ENCODE measurements at places on chromosomes 5 and 9. TPM values are rescaled to one million over a fixed set of nuclear protein-coding genes. Genes with fewer than 3 reads are reported as not detected.

DNA sequence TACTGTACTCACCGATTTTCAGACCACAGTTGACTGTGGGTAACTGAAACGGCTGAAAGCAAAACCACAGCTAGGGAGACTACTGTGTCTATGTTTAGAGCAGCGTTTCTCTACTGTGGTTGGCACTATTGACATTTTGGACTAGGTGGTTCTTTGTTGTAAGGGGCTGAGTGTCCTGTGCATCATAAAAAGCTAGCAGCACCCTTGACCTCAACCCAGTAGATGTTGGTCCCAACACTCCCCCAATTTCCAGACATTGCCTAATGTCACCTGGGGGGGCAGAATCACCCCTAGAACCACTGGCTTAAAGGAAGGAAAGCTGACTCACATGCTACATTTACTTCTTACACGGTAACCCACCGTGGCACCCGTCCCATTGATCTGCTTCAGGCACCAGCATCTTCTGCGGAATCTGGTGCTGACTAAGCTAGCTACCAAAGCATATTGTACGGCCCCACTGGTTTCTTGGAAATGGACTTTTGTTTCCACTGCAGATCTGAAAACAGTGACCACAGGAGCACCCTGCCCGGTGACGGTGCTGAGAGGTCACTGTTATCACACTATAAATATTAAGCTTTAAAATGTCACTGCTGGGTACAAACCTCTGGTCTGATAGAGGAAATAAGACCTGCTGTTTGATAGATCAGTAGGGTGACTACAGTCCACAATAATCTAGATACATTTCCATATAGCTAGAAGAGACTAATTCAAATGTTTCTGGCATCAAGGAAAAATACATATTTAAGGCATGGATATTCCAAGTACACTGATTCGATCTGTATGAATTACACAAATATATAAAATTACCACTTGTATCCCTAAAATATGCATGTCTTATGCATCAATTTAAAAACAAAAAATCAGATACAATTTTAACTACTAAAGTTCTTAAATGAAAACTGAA, 151.4 kb downstream of the HSD17B3 start:
- H3K27ac ChIP-seq = no peak overlapping the region
- no peaks in the 10 kb centered on the region for H3K36me3 ChIP-seq
- H3K27me3 ChIP-seq = peaks cover 5% of the 10 kb centered on the region
- no peak for DNase-seq
- H3K4me3 ChIP-seq = peak overlapping the region; percentile 43

DNA sequence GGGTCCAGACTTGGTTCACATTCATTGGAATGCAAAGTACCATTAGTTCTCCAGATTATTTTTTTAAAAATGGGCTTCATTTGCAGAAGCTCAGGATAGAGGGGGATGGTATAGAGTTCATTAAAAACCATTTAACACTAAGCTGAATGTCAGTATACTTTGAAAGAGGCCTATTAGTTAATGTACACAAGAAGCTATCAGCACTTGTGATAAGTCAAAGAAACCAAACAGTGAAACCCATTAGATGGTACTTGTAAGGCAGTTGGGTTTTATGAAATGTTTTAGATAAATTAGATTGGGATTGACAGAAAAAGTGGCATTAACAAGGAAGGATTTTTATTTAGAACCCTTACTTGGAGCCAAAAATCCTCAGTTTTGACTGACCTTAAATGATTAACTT, 229.2 kb upstream of the MPDZ start:
- no peaks in the 10 kb centered on the region for H3K36me3 ChIP-seq
- no peak overlapping the region for H3K27ac ChIP-seq
- H3K4me1 ChIP-seq = no peaks in the 10 kb centered on the region
- H3K4me3 ChIP-seq = no peak overlapping the region

DNA sequence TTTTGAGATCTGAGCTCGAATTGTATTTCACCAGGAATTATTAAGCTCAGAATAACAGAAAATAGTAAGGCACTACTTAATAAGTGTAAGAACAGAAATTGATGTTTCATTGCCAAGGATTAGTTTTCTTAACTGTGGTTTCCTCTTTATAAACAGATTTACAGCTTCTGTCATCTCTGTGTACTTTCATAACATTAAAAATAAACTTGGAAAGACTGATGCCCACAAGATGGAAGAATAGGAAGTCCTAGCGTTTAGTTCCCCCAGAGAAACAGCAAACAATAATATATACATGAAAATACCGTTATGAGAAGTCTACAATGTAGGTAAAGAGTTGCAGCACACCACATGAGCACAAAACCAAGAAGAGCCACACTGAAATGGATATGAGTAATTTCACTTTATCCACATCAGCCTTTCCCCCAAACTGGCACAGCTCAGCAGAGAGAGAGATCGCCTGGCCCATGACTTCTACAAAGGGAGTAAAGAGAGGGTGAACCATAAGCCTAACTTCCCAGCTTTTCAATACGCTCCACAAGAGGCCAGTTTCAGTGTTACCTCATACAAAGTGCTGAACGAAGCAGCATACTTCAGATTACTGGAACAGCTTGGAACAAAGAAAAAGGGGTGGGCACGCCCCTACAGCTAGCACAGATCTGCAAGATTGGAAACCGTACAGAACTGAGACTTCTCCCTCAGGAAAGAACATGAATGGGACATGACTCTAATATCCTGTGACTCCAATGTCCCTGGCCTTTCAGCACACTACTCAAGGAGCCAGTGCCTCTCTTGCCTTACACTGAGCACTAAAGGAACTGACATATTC, 75.4 kb downstream of the EMB start:
- no peaks in the 10 kb centered on the region for H3K27me3 ChIP-seq
- H3K4me1 ChIP-seq = peaks cover 6% of the 10 kb centered on the region
- no peak overlapping the region for H3K27ac ChIP-seq
- H3K36me3 ChIP-seq = no peaks in the 10 kb centered on the region
- no peak for DNase-seq

DNA sequence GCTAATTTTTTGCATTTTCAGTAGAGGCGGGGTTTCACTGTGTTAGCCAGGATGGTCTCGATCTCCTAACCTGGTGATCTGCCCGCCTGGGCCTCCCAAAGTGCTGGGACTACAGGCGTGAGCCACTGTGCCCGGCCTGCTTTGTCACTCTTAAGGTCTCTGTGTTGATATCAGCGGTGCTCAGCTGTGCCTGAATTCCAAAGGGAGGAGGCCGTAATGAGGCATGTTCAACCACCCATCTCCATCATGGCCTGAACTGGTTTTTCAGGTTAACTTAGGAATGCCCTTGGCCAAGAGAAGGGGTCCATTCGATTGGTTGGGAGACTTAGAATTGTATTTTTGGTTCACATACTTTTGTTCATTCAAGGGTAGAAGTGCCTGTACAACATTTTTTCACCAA, 22.0 kb downstream of the HSD17B3 start:
- no peaks in the 10 kb centered on the region for H3K4me1 ChIP-seq
- H3K27me3 ChIP-seq = no peaks in the 10 kb centered on the region
- no peak for DNase-seq
- no peaks in the 10 kb centered on the region for H3K36me3 ChIP-seq
- no peak overlapping the region for H3K27ac ChIP-seq
- H3K4me3 ChIP-seq = no peak overlapping the region

DNA sequence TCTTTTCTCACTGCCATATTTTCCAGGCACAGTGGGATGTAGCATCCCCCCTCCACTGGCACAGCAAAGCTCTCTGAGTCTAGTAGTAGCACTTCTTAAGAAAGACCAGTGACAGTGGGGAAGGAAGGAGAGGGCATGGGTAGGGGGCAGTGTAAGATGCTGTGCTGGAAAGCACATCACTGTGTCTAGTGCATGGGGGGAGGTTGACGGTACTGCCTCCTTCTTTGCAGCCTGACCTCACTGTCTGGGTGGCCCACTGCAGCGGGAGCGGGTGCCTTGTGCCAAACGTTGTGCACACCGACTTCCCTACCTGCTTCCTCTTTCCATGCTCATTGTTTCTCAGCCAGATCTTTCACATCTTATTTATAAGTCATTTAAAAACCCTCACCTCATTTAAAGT, 91.8 kb downstream of the PDE8B start:
- no peaks in the 10 kb centered on the region for H3K4me1 ChIP-seq
- H3K27me3 ChIP-seq = no peaks in the 10 kb centered on the region
- no peak for DNase-seq
- H3K27ac ChIP-seq = no peak overlapping the region

GRCh38 chr9:93951655-93952118, 3.5 kb downstream of the BARX1 start:
- no peaks in the 10 kb centered on the region for H3K36me3 ChIP-seq
- DNase-seq = no peak
- H3K4me1 ChIP-seq = peaks cover 36% of the 10 kb centered on the region
- no peak overlapping the region for H3K27ac ChIP-seq
- H3K27me3 ChIP-seq = peaks cover 30% of the 10 kb centered on the region
- no peak overlapping the region for H3K4me3 ChIP-seq

GRCh38 chr9:113181165-113181564, 30.4 kb downstream of the SLC31A2 start:
- H3K36me3 ChIP-seq = peaks cover 96% of the 10 kb centered on the region
- no peak for DNase-seq
- no peak overlapping the region for H3K27ac ChIP-seq
- no peak overlapping the region for H3K4me3 ChIP-seq
- H3K27me3 ChIP-seq = no peaks in the 10 kb centered on the region
- no peaks in the 10 kb centered on the region for H3K4me1 ChIP-seq

- H3K36me3 ChIP-seq = no peaks in the 10 kb centered on the region
- H3K4me3 ChIP-seq = no peak overlapping the region
- no peaks in the 10 kb centered on the region for H3K4me1 ChIP-seq
- H3K27ac ChIP-seq = no peak overlapping the region
- no peaks in the 10 kb centered on the region for H3K27me3 ChIP-seq
- DNase-seq = no peak
These were observed 91.5 kb downstream of the ANKRD33B start for GRCh38 chr5:10655161-10655971.

DNA sequence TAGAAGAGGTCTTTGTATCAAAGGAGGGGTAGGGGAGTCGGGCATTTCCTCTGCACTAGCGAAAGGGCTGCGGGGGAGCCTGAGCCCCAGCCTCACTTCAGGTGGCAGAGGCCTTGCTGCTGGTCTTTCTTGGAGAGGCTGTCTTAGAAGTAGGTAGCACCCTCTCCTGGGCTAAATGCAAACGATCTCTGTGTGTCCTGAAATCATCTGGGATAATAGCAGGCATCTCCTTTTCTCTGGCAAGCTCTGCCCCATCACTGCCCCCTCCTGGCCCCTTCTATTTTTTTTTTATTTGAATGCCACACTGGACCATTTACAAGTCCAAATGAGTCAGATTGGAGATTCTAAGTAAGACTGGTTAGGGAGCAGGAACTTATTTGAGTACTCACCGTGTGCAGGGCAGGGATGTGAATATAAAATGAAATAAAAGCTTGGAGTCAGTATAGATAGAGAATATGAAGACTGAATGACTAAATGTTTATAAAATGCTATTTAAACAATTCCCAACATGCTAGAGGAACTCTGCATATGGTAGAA, 137.1 kb downstream of the FGF1 start:
- H3K27ac ChIP-seq = no peak overlapping the region
- peaks cover 23% of the 10 kb centered on the region for H3K27me3 ChIP-seq
- H3K4me1 ChIP-seq = peaks cover 5% of the 10 kb centered on the region
- no peaks in the 10 kb centered on the region for H3K36me3 ChIP-seq
- DNase-seq = peak; percentile 9
- H3K4me3 ChIP-seq = no peak overlapping the region

DNA sequence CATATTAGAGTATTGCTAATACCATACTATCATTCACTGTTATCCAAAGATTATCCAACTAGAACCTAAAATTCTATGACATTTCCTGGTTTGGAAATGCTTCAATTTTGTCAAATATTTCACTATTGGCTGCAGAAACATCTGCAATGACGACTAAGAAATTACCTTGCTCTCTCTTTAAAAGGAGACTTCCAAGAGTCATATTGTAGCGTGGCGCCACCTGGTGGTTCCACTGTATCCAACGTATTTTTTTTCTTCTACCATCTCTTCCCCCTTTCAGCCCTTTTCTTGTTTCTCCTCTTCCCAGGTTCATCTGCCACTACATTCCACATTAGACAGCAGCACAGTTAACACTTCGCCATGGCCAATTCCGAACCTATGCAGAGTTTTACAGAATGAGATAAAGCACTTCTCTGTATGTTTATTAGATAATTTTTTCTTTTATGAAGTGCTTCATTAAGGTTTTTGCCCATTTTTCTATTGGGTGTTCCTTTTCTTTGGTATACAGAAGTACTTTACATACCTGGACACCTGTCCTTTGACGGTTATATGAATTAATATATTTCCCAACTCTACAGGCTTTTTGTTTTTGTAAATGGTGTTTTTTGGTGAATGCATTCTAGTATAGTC, 153.5 kb downstream of the CDC42SE2 start:
- peak overlapping the region; percentile 42 for H3K27ac ChIP-seq
- peaks cover 11% of the 10 kb centered on the region for H3K36me3 ChIP-seq
- peak overlapping the region; percentile 37 for H3K4me3 ChIP-seq
- H3K4me1 ChIP-seq = peaks cover 16% of the 10 kb centered on the region
- DNase-seq = peak; percentile 78

GRCh38 chr9:137457406-137458193, 1.5 kb downstream of the NSMF start:
- no peaks in the 10 kb centered on the region for H3K36me3 ChIP-seq
- DNase-seq = no peak

- DNase-seq = no peak
- no peak overlapping the region for H3K27ac ChIP-seq
- no peaks in the 10 kb centered on the region for H3K27me3 ChIP-seq
- no peaks in the 10 kb centered on the region for H3K4me1 ChIP-seq
- no peak overlapping the region for H3K4me3 ChIP-seq
- no peaks in the 10 kb centered on the region for H3K36me3 ChIP-seq
These were observed 77.0 kb downstream of the CSNK1A1 start for GRCh38 chr5:149474198-149474597.

DNA sequence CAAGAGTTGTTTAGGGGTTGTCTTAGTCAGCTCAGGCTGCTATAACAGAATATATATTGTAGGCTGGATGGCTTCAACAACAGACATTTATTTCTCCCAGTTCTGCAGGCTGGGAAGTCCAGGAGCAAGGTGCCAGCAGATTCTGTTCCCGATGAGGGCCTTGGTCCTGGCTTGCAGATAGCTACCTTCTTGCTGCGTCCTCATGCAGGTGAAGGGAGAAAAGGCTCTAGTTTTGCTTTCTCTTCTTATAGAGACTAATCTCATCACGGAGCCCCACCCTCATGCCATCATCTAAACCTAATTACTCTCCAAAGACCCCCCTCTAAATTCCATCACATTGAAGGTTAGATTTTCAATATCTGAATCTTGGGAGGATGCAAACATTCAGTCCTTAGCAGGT, 246.0 kb upstream of the ANKRD55 start:
- peak overlapping the region; percentile 85 for H3K27ac ChIP-seq
- H3K27me3 ChIP-seq = no peaks in the 10 kb centered on the region
- H3K36me3 ChIP-seq = no peaks in the 10 kb centered on the region
- peak overlapping the region; percentile 78 for H3K4me3 ChIP-seq
- no peak for DNase-seq

- H3K27ac ChIP-seq = no peak overlapping the region
- peak overlapping the region; percentile 21 for H3K4me3 ChIP-seq
- no peaks in the 10 kb centered on the region for H3K27me3 ChIP-seq
- no peak for DNase-seq
- H3K4me1 ChIP-seq = no peaks in the 10 kb centered on the region
These were observed 12.8 kb upstream of the CAMK4 start for GRCh38 chr5:111211341-111211740.

- H3K27me3 ChIP-seq = no peaks in the 10 kb centered on the region
- DNase-seq = no peak
- H3K27ac ChIP-seq = no peak overlapping the region
- no peaks in the 10 kb centered on the region for H3K4me1 ChIP-seq
These were observed 857.1 kb downstream of the TAF11L14 start for GRCh38 chr5:18491349-18491748.

The RNF208 gene
- total RNA-seq = 1.2 TPM

The ZDHHC21 gene
- total RNA-seq = 6.0 TPM

The RANBP17 gene
- not detected for total RNA-seq

The TRPM3 gene
- not detected for total RNA-seq

The BSPRY gene
- total RNA-seq = 0.57 TPM

The UAP1L1 gene
- total RNA-seq = 14.8 TPM

The S100Z gene
- total RNA-seq = 1.7 TPM

The STING1 gene
- total RNA-seq = 295 TPM

The JAKMIP2 gene
- total RNA-seq = 2.9 TPM

The TMEM215 gene
- total RNA-seq = not detected
